ENCODE measurements at places on chromosomes 13 and 19. TPM values are rescaled to one million over a fixed set of nuclear protein-coding genes. Genes with fewer than 3 reads are reported as not detected.

DNA sequence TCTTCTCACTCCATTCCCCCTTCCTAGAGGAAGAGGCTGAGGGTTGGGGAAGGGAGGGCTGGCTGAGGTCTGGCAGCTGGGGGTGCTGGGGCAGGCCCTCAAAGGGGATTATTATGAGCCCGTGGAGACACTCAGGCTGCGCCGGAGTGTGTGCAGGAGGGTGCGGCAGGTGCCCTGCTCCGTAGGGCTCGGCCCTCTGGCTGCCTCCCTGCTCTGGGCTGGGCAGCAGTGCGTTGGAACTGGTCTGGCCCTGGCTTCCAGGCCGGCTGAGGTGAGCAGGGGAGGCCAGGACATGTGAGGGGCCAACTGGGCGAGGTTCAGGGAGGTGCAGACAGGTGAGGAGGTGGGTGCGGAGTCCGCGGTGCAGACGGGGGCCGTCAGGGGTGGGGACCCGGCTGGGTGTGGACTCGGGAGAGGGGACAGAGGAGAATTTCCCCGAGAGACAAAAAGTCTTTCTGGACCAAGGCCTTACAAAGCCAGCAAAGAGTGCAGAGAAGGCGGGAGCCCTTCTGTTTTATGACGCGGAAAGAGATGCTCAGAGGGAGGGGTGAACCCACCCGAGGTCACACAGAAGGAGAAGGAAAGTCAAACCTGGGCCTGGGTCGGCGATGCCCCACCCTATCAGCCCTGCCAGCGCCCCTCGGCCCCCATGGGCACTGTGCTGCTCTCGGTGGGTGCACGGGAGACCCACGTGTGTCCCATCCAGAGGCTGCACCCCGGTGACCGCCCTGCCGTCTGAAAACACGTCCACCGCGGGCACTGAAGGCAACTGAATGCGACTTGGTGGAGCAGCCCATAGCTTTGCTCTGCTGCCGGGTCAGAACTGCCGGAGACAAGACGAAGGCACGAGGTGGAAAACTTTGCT, 31.0 kb downstream of the PIP5K1C start:
- no peak for DNase-seq

GRCh38 chr13:76879203-76879882, 6.9 kb downstream of the KCTD12 start:
- DNase-seq: no peak

DNA sequence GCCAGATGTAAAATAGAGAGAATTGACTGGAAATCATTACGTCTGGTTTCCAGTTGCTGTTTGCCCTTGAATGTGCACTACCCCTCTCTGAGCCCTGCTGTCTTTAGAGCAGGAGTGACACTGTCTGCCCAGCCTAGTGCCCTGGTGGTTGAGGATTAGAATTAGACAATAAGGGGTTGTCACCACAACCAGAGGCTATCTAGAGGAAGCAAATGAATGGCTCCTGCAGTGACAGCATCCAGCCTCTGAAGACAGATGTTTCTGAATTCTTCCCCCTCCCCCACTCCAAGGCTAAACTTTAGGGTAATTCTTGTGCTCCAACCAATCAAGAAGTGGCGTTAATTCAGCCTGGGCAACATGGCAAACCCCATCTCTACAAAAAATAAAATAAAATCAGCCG, 2.0 kb downstream of the RAB8A start:
- no peak for DNase-seq

GRCh38 chr13:78587395-78587794, 16.0 kb downstream of the POU4F1 start:
- no peak for DNase-seq

- DNase-seq: no peak
These were observed 587 bp downstream of the TMEM238 start for GRCh38 chr19:55383279-55384130.

DNA sequence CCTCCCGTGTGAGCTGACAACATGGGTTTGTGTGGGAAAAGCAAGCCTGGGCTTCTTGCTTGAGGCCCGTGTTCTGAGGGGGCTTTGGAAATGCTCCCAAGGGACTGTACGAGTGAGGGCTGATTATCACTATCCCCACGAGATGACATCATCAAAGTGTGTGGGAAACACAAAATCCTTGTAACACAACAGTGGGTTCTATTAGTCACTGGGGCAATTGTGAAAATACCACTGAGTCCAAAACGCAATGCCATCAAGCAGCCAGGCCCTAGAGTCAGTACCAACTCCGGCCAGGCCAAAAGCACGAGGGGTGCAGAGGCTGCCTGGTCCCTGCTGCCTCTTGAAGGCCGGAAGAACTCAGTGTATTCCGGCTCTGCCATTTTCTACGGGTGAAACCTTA, 29.6 kb downstream of the CAPS start:
- DNase-seq: no peak

GRCh38 chr19:16442386-16443276, 29.1 kb downstream of the EPS15L1 start:
- DNase-seq: no peak

DNA sequence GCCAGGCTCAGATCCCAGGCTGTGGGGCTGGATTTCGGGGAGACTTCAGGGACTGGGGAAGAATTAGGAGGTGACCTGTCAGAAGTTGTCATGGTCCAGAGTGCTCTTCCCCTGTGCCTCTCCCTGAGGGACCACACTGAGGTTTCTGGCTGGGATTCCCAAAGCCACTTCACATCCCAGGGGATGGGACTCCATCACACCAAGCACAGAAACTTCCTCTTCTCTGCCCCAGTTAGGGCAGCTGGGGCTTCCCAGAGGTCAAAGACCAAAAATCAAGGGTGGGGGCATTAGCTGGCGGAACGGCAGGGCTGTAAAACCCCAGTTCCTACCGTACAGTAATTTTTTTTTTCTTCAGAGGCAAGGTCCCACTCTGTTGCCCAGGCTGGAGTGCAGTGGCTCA, 7.4 kb downstream of the FCER2 start:
- no peak for DNase-seq

DNA sequence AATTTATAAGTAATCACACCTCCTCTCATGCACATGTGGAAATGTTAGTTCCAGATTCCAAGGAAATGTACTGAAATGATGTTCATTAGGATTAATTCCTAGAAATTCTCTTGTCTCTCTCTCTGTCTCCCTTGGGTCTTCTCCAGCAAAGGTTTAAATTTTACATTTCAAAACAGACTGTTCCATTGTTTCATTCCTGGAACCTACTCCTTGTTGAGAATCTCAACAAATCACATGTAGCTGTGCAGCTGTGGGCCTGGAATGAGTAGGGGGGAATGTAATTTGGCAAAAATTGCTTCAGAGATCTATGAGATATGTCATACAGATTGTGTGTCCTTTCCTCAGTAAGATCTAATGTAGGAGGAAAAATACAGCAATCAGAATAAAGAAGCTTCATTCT, 46.2 kb upstream of the RFXAP start:
- DNase-seq: no peak

DNA sequence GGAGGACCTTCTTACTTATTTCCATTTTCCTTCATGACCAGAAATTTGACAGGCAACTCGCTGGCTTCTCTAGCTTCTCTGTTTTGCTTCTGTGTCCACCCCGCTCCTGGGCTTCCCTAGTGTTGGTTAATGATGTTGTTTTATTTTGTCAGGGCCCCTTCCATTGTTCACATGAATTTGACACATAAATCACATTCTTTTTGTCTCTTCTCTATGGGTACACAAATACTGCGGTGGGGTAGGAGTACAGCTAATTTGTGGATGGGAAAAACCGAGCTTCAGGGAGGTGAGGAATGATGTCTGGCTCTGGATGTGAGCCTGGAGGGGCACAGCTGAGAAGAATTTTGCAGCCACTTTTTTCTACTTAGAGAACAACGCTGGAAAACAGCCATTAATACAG, 199.8 kb downstream of the DNAJC15 start:
- no peak for DNase-seq

DNA sequence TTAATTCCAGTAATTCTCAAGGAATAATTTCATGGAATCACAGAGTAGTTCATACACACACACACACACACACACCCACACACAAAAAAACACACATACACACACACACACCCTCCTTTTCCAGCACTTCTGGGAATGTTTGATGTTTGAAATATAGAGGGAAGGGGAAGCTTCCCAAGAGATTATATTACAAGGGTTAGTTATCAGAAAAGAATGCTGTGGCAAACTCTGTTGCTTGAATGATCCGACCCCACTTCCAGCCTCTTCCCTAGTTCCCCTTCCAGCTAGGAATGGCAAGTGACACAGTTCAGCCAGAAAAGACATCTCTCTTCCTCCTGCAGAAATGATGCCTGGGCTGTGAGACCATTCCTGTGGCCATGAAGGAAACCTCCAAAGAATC, 49.9 kb downstream of the KCTD12 start:
- DNase-seq: no peak

GRCh38 chr13:42626176-42626860, 52.4 kb downstream of the TNFSF11 start:
- DNase-seq: no peak

DNA sequence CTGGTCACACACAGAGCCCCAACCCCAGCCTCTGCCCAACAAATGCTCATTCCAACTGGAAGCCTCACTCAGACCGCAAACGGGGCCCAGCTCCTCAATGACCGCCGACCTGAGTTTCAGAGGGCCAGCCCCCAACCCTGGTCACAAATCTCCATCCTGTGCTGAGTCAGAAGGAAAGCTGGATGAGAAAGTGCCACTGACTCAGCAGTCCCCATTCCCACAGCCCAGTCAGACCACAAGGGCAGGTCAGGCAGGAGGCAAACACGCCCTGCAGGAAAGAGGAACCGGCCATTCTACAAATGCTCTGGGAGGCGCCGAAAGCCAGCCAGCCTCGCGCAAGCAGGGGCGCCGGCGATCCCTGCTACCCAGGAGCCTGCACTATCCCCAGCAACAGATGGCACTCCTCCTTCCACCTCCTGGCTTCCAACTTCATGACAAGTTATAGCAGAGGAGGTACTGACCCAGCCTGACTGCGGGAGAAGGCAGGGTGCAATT, 14.1 kb upstream of the PRKD2 start:
- no peak for DNase-seq

GRCh38 chr19:29515233-29515619, 10.6 kb upstream of the VSTM2B start:
- no peak for DNase-seq

GRCh38 chr19:50542943-50543342, 25.3 kb downstream of the LRRC4B start:
- no peak for DNase-seq

DNA sequence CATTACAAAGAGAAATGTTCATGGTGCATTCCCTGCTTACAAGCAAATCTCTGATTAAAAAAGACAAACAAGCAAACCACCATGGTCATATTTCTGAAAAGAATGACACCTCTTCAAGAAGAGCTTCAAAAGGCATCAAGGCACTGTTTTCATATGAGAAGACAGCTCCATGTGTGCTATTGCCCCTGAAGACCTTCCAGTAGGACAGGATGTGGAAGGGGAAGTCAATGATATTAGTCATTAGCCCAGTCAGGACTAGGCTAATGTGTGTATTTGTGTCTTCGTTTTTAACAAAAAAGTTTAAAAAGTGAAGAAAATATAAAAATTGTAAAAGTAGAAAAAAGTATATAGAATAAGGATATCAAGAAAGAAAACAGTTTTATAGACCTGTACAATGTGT, 534.7 kb upstream of the ARGLU1 start:
- no peak for DNase-seq

- DNase-seq: no peak
These were observed 177.9 kb downstream of the COL4A1 start for GRCh38 chr13:110129076-110129475.

GRCh38 chr13:21148557-21149258, 27.6 kb downstream of the SKA3 start:
- DNase-seq: no peak

- DNase-seq: no peak
These were observed 636 bp upstream of the RNF225 start for GRCh38 chr19:58394821-58395219.

DNA sequence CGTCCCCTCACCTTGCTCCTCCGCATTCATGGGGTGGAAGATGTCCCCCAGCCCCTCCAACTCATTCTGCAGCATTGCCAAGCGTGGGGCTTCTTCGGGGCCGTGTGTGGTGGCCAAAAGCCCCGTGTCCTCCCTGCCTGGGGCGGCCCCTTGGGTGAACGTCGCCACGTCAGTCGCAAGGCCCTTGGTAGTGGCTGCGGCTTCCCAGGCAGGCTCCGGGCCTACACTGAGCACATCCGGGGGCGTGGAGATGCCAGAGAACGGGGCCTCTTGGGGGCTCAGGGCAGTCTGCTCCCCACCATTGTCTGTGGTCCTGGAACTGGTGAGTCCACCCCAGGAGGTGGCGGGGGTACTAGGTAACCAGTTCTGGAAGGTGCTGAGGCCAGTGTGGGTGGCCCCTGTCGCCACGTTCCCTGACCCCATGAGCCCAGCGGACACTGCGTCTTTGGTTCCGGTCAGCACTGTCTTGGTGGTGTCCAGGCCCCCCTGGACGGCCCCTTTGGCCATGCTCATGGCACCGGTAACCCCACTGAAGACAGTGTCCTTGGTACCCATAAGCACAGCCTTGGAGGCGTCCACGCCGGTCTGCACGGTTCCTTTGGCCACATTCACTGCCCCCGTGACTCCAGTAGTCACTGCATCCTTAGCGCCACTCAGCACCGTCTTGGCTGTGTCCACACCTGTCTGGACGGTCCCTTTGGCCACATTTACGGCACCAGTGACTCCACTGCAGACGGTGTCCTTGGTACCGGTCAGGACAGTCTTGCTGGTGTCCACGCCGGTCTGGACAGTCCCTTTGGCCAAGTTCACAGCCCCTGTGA, 7.6 kb downstream of the PLIN4 start:
- DNase-seq: no peak

The HCN2 gene
- polyA plus RNA-seq: 0.13 TPM

The CLC gene
- not detected for polyA plus RNA-seq

The MAB21L1 gene
- polyA plus RNA-seq: not detected

The APLP1 gene
- polyA plus RNA-seq: 0.95 TPM

The CBARP gene
- polyA plus RNA-seq: 2.8 TPM

The KLK10 gene
- polyA plus RNA-seq: 97.5 TPM

The GPALPP1 gene
- polyA plus RNA-seq: 17.7 TPM

The SOHLH2 gene
- polyA plus RNA-seq: not detected

The ZNF578 gene
- polyA plus RNA-seq: 0.79 TPM

Measured in keratinocyte (primary cell).